Tibial nerve (tissue), 4 donors: ENCODE measurements at places on chromosomes 13 and 19.

DNA sequence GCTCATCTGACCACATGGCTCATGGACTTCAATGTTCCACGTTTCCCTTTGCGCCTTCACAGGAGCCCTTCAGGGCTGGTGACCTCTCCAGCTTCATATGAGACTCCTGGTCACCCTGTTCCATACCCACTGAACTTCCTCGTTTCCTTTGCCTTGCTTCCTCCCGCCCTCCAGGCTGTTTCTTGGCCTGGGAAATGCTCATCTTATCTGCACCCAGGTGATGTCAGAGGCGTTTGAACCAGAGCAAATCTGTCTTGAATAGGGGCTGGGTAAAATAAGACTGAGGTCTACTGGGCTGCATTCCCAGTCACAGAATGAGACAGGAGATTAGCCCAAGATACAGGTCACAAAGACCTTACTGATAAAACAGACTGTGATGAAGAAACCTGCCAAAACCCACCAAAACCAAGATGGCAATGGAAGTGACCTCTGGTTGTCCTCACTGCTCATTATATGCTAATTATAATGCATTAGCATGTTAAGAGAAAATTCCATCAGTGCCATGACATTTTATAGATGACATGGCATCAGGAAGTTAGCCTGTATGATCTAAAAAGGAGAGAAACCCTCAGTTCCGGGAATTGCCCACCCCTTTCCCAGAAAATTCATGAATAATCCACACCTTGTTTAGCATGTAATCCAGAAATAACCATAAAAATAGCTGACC lies 102.7 kb downstream of the DCLK1 start:
- no peak for DNase-seq

GRCh38 chr13:93967286-93967685 lies 512.2 kb downstream of the DCT start:
- no peak for DNase-seq

DNA sequence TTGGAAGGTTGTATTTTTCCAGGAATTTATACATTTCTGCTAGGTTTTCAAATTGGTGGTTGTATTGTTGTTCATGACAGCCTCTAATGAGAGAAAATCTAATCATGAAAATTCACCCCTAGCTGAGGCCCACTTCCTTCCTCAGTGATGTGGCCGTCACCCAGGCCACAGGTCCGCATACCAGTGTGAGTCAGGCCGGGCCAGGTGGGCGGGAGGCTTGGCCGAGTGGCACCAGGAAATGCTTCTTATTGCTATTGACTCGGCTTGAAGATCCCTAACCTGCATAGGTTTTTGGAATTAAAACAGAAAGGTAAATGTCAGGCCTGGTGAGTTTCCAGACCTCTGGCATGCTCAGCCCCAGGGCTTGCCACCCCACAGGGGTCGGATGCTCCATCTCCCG lies 88.7 kb downstream of the SCGB2B2 start:
- no peak for DNase-seq

GRCh38 chr13:62793850-62794249 lies 1378.2 kb upstream of the PCDH20 start:
- no peak for DNase-seq

DNA sequence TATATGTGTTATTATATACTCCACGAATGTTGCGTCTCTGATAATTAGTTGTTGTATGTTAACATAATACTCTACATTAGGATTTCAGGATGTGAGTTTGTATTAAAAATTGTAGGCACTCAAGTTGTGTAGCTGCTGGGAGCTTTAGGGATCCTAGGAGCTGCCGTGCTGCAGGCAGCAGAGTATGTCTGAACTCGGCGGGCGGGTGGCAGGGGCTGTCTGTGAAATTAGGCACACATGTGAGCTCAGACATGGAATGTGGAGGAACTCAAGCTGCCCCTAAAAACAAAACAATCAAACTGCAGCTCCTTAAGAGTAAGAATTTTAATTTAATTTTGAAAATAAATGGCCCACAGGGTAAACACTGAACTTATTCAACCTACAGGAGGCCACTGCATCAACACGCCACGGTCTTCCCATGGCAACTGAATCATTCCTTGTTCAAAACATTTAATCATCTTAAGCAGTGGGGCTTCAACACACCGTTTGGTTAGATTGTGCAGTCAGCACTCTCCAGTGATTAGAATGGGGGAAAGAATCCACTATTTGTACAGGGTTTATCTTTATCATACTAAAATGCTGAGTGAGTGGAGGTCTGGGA lies 22.7 kb downstream of the SERTM1 start:
- DNase-seq: no peak

GRCh38 chr19:33245948-33246708 lies 20.5 kb upstream of the SLC7A10 start:
- DNase-seq: no peak

DNA sequence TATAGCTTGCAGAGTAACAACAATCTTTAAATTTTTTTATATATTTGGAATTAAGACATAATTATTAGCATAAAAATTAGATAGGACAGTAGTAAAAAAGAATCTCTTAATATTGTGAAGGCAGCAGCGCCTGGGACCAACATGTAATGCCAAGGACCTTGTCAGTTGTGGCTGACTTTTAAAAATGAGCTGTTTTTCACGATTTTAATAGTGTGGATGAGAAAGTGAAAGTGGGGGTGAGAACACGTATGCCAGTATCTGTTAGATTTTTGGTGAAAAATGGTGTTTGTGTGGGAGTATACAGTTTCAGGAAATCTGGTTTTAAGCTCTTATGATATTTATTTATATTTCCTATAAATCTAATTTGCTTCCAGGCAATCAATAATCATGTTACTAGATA lies 125.2 kb downstream of the LMO7 start:
- DNase-seq: no peak

DNA sequence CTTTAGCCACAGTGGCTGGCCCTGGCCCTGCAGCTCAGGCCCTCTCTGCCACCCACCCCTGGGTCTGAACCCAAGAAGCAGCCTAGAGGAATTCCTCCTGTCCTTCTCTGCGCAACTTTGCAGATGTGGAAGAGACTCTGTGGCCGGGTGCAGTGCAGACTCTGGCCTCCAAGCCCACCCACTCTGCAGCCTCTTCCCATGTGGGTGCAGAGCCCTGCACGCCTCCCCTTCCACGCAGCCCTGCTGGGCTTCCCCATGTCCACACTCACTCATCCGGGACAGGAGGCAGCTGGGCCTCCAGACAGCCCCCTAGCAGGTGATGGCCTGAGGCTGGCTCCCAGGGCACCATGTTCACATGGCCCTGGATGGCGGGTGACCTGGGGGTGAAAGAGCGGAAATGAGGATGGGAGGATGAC lies 2.5 kb downstream of the TEX29 start:
- DNase-seq: no peak

- DNase-seq: no peak
These were observed 95.0 kb downstream of the CYSLTR2 start for GRCh38 chr13:48748681-48749080.

DNA sequence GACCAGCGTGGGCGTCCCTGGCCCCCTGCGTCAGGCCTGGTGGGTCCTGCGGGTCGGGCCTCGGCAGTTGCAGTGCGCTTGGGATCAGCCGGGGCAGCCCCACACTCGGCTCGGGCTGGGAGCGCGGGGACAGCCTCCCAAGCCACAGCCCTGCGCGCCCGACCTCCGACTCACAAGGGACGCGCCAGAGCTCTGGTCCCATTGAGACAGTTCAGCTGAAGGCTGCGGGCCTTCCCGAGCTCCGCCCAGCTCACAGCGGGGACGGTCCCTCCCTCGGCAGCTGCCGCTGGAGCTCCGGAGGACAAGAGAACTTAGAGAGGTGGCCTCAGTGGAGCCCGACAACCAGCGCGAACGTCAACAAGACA lies 45.7 kb upstream of the ZNF730 start:
- no peak for DNase-seq
